Activated CD4-positive, CD25-positive, alpha-beta regulatory T cell (primary cell): ENCODE measurements at places on chromosomes 4 and X.

- no peak for DNase-seq
Measured at GRCh38 chrX:55794405-55794804, 76.9 kb downstream of the RRAGB start.

GRCh38 chrX:41025926-41026701 lies 59.1 kb upstream of the USP9X start:
- no peak for DNase-seq

DNA sequence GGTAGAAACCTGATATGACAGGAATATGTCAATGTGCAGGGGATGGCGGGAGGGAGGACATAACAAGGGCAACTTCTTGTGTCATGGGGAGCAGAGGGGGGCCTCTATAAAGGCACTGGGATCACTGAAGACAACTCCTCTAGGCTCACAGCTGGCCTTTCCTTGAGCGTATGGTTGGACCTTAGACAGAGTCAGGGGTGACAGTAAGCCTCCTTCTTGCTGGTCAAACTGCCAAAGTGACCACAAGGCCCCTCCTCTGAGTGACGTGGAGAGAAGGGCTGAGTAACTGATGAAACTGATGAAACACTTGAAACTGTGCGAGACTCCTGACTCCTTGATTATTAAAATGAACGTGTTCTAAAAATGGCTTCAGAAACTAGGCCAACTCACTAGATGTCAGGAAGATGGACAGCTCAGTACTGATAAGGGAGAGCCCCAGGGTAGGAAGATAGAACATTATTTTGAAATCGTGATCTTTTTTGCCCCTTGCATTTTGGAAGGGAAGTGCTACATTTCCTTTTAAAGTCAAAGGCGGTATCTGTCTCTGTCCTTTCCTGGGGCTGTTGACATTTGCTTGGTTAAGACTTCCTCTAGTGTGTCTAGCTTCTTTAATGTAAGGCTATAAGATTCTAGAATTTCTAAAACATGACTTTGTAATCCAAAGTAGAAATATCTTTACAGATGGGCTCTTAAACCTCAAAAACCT lies 1.6 kb downstream of the RAB33A start:
- no peak for DNase-seq

GRCh38 chr4:53012738-53013137 lies 150.6 kb downstream of the RASL11B start:
- no peak for DNase-seq

DNA sequence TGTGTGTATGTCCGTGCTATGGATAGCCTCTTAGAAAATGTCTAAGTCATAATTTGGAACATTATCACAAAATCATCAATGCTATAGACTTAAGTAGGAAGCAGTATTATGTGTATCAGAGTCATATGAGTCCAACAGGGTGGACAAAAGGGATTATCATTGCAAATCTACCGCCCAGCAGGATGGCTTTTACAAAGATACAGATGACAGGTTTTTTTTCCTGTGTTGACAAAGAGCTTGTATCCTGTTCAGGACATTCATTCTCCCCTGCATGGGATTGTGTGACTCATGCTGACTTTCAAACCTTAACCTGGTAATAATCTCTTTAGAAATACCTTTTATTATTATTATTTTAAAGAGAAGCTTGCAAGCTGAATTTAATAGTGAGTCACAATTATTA lies 310.3 kb upstream of the GNPDA2 start:
- DNase-seq: no peak

GRCh38 chrX:21766101-21766500 lies 8.2 kb upstream of the SMPX start:
- no peak for DNase-seq

DNA sequence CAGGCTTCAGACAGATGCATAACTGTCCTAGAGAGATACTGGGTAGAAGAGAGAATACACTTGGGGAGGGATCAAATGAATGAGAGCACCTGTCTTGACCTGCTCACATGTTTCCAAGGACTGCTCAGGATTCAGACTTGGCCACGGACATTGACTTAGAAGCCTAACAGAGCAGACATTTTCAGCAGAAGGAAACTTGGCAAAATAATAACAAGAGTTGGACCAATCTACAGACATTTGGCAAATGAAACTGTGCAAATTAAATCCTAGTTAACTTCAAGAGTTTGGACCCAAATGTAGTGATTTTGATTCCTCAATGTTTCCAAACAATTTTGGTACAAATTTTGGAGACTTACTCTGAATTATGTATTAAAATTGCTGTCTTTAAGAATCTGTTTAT lies 223.9 kb downstream of the CAMK2D start:
- no peak for DNase-seq

DNA sequence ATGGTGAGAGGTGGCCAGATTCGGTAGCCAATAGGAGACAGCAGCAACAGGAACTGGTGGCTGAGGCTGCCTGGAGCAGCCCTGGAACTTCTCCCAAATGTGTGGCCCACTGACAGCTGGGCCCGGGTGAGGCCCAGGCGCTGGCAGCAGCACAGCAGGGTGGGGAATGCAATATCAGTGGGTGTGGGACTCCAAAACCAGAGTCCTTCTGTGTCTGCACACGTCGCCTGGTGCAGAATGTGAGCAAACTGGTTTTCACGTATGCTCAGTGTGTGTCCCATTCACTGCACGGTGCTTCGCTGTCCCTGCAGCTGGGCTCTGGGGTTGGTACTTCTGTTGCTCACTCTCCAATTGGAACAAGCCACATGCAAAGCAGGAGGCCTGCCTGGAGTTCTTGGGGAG lies 14.4 kb upstream of the CENPU start:
- DNase-seq: no peak

DNA sequence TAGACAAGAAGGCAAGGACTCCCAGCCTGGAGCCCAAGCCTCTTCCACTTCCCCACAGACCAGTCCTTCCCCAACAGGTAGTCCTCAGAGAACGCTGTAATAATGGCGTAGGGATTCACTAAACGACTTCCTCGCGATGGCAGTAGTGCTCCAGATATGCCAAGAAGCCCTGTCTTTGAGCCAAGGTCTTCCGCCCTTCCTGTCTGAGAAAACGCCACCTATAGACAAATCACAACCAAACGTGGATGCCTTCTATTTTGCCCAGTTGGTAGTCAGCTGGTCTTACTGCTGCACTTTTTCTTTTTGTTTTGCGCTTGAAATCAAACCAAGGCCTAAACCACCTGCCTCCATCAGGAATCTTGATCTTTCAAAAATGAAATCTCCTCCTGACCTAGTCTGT lies 203.3 kb downstream of the OR13H1 start:
- DNase-seq: no peak

- DNase-seq: peak; percentile 80
Measured at GRCh38 chr4:107719922-107720722, at the start of gene PAPSS1. PAPSS1 (minus strand) TSS chr4:107720234; CDS start chr4:107720179, 55 bp downstream.
